ENCODE measurements at places on chromosomes 5 and 9. TPM values are rescaled to one million over a fixed set of nuclear protein-coding genes. Genes with fewer than 3 reads are reported as not detected.

The GRXCR2 gene
- 0.36 TPM for total RNA-seq

The LECT2 gene
- not detected for total RNA-seq

The ANKRD55 gene
- 0.11 TPM for total RNA-seq

The TAS2R1 gene
- total RNA-seq, result not detected

The C5orf52 gene
- total RNA-seq, result not detected

The CCDC180 gene
- 4.1 TPM for total RNA-seq

The GRAMD2B gene
- 35.3 TPM for total RNA-seq

The KCNN2 gene
- total RNA-seq, result 11.6 TPM

DNA sequence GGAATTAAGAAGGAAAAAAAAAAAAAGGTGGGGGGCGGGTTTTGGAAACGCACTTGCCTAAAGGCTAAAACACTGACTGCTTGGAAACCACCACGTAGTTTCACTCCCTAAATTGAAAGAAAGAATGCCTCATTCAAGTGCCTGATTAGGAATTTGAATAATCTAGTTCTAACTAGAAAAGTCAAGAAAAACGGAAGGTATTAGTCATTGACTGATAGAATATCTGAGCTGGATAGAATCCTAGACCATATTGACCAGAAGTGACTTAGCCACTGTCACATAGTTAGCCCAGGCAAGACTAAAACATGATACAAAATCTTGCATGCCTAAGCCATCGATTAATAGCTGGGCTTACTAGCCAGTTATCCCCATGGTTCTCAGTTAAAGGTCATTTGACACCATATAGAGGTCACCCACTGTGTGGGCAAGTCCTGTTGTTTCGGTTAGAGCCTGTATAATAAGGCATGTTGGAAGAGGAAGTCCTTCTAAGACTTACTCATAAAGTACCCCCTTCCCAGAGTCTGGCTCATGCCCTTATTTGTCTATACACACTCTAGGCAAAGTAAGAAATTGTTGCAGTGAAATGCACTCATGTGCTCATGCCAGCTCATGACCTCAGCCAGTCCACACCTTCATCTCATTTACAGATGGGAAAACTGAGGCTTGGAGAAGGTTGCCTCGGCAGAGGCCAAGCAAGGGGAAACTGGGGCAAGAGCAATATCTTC, 40.2 kb downstream of the SH3RF2 start:
- no peaks in the 10 kb centered on the region for H3K27me3 ChIP-seq
- H3K4me3 ChIP-seq, result no peak overlapping the region
- H3K4me1 ChIP-seq, result peaks cover 35% of the 10 kb centered on the region

- no peaks in the 10 kb centered on the region for H3K4me1 ChIP-seq
- no peaks in the 10 kb centered on the region for H3K36me3 ChIP-seq
- no peak overlapping the region for H3K4me3 ChIP-seq
- DNase-seq, result no peak
Measured at GRCh38 chr9:79387101-79387835, 184.5 kb upstream of the TLE4 start.

DNA sequence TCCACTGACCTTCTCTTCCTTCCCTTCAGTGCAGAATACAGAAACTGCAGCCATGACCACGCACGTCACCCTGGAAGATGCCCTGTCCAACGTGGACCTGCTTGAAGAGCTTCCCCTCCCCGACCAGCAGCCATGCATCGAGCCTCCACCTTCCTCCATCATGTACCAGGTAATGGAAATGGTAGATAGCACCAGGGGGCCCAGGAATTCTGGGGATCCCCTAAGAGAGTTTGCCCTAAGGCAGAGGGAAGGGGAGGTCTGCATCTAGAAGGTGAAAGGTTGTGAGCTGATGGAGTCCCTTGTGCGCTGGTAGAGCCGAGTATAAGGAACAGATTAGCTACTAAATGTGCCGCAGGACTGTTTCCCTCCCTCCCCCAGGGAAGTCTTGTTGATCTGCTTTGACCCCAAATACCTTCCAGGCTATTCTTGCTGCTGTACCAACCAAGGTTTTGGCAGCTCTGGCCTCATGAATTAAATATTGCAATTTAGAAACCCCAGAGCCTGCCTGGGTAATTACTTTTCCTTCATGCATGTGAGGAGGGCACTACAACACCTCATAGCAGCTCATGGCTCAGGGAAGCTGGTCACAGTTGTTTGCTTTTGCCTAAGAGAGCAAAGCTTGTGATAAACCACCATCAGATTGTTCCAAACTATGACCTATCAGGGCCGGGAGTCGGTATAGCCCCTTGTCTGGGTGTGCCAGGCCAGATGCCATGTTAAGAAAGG, 19.6 kb downstream of the CYFIP2 start:
- H3K36me3 ChIP-seq, result no peaks in the 10 kb centered on the region
- no peaks in the 10 kb centered on the region for H3K27me3 ChIP-seq
- no peak overlapping the region for H3K4me3 ChIP-seq
- H3K27ac ChIP-seq, result peak overlapping the region; percentile 80
- H3K4me1 ChIP-seq, result peaks cover 25% of the 10 kb centered on the region

GRCh38 chr9:2029666-2030170, 14.6 kb downstream of the SMARCA2 start:
- peaks cover 38% of the 10 kb centered on the region for H3K36me3 ChIP-seq
- no peak overlapping the region for H3K4me3 ChIP-seq
- peaks cover 69% of the 10 kb centered on the region for H3K4me1 ChIP-seq
- H3K27me3 ChIP-seq, result no peaks in the 10 kb centered on the region
- no peak overlapping the region for H3K27ac ChIP-seq
- DNase-seq, result no peak

GRCh38 chr5:133996683-133997252, 8.0 kb downstream of the VDAC1 start:
- DNase-seq, result no peak
- H3K27ac ChIP-seq, result peak overlapping the region; percentile 85
- H3K4me3 ChIP-seq, result no peak overlapping the region
- no peaks in the 10 kb centered on the region for H3K27me3 ChIP-seq
- H3K4me1 ChIP-seq, result peaks cover 67% of the 10 kb centered on the region

DNA sequence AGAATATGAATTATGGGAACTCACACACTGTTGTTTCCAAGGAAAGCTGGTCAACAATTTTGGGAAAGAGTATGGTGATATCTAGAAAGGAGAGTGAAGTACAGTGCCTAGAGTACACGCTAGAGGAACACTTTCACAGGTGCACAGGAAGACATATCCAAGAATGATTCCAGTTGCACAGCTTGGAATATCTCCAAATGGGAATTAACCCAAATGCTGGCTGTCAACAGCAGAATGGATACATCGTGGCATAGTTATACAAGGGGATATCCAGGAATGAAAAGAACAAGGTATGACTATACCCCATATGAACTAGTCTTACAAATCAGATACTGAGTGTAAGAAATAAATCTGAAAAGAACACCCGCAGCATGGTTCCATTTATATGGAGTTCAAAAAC, 231.3 kb downstream of the FSTL4 start:
- no peaks in the 10 kb centered on the region for H3K27me3 ChIP-seq
- DNase-seq, result no peak
- no peaks in the 10 kb centered on the region for H3K4me1 ChIP-seq
- H3K36me3 ChIP-seq, result no peaks in the 10 kb centered on the region
- no peak overlapping the region for H3K4me3 ChIP-seq
- no peak overlapping the region for H3K27ac ChIP-seq

DNA sequence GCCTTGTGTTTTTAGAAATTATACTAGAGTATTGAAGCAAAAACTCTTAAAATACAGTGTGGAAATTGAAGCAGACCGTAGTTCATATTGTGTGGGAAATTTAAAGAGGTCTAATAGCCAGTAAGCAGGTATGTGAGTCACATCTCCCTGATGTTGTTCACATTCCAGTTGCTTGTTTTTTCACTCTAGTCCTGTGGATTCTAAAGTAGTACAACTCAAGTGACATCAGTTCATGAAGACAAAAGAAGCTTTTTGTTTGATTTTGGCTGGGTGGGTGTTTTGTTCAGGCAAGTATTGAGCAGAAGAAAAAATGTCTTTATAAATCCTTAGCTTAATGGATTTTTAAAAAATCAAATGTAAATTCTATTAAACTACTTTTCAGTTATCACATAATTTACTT, 216.2 kb downstream of the MAN2A1 start:
- no peak overlapping the region for H3K4me3 ChIP-seq
- H3K27ac ChIP-seq, result no peak overlapping the region
- no peaks in the 10 kb centered on the region for H3K36me3 ChIP-seq
- no peak for DNase-seq
- H3K27me3 ChIP-seq, result no peaks in the 10 kb centered on the region
- H3K4me1 ChIP-seq, result no peaks in the 10 kb centered on the region

DNA sequence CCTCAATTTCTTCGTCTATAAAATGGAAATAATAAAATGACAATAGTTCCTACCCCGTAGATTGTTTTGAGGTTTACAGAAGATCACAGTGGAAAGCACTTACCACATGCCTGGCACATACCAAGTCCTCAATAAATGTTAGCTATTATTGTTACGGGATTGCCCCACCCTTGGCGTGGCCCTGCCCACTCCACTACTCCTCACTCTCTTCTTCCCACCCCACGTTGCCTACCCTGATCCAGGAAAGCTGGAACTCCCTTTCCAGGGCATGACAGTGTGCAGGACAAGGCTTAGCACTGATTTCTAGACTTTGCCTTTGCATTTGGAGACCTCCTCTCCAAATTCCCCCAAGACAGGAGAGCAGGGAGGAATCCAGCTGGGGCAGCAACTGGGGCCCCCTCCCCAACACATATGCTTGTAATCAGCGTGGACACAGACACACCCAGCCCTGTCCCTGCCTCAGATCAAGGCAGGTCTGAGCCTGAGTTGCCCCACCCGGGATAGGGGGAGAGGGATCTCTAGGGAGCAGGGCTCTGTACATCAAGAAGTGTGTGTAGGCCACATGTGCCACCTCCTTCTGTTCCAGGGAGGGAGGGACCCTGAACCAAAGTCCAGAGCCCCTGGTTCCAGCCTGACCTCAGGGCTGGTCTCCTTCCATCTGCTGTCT, 6.7 kb downstream of the SLC4A9 start:
- no peak overlapping the region for H3K4me3 ChIP-seq
- no peak overlapping the region for H3K27ac ChIP-seq
- no peaks in the 10 kb centered on the region for H3K4me1 ChIP-seq
- H3K36me3 ChIP-seq, result no peaks in the 10 kb centered on the region
- no peak for DNase-seq
- H3K27me3 ChIP-seq, result no peaks in the 10 kb centered on the region

- no peak overlapping the region for H3K4me3 ChIP-seq
- no peak for DNase-seq
- no peaks in the 10 kb centered on the region for H3K27me3 ChIP-seq
- H3K36me3 ChIP-seq, result no peaks in the 10 kb centered on the region
- peaks cover 10% of the 10 kb centered on the region for H3K4me1 ChIP-seq
- H3K27ac ChIP-seq, result peak overlapping the region; percentile 80
Measured at GRCh38 chr5:160310140-160310539, 2.2 kb downstream of the CCNJL start.

GRCh38 chr5:160342413-160342941, 27.9 kb downstream of the C1QTNF2 start:
- no peak overlapping the region for H3K4me3 ChIP-seq
- H3K36me3 ChIP-seq, result no peaks in the 10 kb centered on the region
- H3K4me1 ChIP-seq, result no peaks in the 10 kb centered on the region
- DNase-seq, result no peak

DNA sequence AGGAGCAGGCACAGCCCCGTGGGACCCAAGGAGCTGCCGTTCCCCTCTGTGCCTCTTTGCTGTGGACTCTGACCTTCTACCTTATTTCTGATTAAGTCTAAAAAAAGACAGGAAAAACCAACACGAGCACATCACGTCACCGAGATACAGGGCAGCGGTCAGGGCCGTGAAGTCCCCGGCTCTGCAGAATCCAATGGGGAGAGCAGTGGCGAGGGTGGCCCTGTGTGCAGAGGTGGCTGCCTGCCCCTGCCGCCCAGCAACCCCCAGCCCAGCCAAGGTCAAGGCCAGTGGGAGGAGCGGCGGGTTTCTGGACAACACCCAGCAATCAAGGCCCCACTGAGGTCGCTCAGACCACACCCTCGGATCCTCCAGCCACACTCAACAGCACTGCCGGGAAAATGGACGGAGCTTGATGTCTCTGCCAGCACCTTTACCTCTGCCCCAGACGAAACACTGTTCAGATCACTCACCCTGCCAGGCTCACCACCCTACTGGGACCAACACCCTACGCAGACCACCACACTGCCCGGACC, 32.7 kb upstream of the SLC9A3 start:
- DNase-seq, result no peak
- H3K27ac ChIP-seq, result no peak overlapping the region

- peaks cover 15% of the 10 kb centered on the region for H3K36me3 ChIP-seq
- peak; percentile 73 for DNase-seq
- H3K27me3 ChIP-seq, result no peaks in the 10 kb centered on the region
- H3K27ac ChIP-seq, result no peak overlapping the region
- H3K4me1 ChIP-seq, result peaks cover 9% of the 10 kb centered on the region
Measured at GRCh38 chr5:151115272-151115905, 34.6 kb upstream of the TNIP1 start.

- peaks cover 3% of the 10 kb centered on the region for H3K4me1 ChIP-seq
- peaks cover 25% of the 10 kb centered on the region for H3K36me3 ChIP-seq
- no peak overlapping the region for H3K4me3 ChIP-seq
Measured at GRCh38 chr9:70340572-70340971, 73.9 kb downstream of the KLF9 start.

DNA sequence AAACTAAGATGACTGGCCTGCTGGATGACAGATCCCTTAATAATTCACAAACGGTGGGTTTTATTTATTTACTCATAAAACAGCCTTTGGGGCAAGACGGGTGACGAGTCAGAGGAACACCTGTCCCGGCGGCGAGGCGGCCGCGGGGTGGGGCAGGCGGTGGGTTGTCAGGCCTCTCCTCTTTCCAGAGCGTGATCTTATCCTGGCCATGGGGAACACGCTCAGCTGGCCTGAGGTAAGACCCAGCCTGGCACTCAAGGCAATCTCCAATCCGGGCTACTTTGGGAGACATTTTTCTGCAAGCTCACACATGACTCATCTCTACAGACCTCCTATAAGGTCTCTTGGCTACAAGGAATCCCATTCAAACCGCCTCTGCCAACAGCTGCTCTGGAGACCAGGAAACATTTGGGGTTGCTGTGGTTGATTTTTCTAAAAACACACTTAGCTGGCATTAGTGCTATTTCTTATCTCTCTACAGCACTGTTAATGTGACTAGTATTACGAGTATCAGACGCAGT, 6.3 kb downstream of the RAPGEF1 start:
- peaks cover 15% of the 10 kb centered on the region for H3K4me1 ChIP-seq
- no peak for DNase-seq
- H3K27ac ChIP-seq, result peak overlapping the region; percentile 96
- no peak overlapping the region for H3K4me3 ChIP-seq
- no peaks in the 10 kb centered on the region for H3K27me3 ChIP-seq
- H3K36me3 ChIP-seq, result no peaks in the 10 kb centered on the region

GRCh38 chr5:78287833-78288232, 6.7 kb downstream of the AP3B1 start:
- no peaks in the 10 kb centered on the region for H3K27me3 ChIP-seq
- no peak overlapping the region for H3K27ac ChIP-seq
- no peak for DNase-seq
- H3K36me3 ChIP-seq, result no peaks in the 10 kb centered on the region
- no peak overlapping the region for H3K4me3 ChIP-seq

DNA sequence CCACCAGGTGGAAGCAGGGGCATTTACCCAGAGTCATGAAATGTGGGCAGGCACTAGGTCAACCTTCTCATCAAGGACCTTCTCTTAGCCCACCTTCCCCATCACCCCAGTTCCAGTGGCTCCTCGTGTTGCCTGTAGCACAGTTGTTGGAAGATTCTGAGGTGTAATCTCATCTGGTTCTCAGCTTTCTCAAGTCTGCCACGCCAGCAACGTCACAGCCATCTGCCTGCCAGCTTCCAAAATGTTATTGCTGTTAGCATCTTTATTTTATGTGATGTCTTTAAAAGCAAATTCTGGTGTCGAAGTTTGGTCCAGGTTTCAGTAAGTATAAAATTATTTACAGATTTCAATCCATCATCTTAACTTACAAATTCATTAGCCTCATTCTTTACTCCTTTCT, 10.7 kb downstream of the C9orf153 start:
- H3K36me3 ChIP-seq, result no peaks in the 10 kb centered on the region
- no peak for DNase-seq
- no peaks in the 10 kb centered on the region for H3K4me1 ChIP-seq
- H3K27me3 ChIP-seq, result no peaks in the 10 kb centered on the region
- no peak overlapping the region for H3K4me3 ChIP-seq
- no peak overlapping the region for H3K27ac ChIP-seq

All from heart left ventricle (tissue), 16 donors.